ENCODE measurements at places on chromosomes 4 and X.

DNA sequence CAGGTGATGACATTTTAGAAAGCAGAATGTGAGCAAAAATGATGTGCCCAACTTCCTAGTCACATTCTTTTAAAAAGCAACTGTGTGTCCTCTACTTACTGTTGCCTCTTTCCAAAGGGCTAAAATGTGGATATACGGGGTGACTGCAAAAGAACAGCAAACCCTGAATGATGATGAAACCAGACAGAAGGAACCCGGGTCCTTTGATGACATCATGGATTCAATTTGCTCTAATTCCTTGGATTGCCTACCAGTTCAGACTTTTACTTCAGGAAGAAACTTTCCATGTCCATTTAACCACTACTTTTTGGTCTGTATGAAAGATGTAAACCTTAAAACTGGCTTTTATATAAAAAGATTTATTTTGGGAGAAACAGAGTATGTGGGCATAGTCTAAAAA, 190.9 kb upstream of the MAB21L2 start:
- DNase-seq, result no peak

GRCh38 chrX:154022108-154022507, 2.4 kb upstream of the IRAK1 start:
- DNase-seq, result no peak

- DNase-seq, result no peak
These were observed 123.5 kb upstream of the FAT4 start for GRCh38 chr4:125191232-125191631.

DNA sequence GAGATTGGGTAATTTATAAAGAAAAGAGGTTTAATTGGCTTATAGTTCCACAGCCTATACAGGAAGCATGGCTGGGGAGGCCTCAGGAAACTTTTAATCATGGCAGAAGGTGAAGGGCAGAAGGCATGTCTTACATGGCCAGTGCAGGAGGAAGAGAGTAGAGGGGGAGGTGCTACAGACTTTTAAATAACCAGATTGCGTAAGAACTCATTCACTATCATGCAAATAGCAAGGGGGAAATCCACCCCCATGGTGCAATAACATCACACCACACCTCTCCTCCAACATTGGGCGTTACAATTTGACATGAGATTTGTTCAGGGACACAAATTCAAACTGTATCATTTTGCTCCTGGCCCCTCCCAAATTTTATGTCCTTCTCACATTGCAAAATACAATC, 353.8 kb upstream of the PABPC5 start:
- DNase-seq, result no peak

GRCh38 chrX:78650906-78651437, 8.2 kb downstream of the RTL3 start:
- DNase-seq, result no peak

DNA sequence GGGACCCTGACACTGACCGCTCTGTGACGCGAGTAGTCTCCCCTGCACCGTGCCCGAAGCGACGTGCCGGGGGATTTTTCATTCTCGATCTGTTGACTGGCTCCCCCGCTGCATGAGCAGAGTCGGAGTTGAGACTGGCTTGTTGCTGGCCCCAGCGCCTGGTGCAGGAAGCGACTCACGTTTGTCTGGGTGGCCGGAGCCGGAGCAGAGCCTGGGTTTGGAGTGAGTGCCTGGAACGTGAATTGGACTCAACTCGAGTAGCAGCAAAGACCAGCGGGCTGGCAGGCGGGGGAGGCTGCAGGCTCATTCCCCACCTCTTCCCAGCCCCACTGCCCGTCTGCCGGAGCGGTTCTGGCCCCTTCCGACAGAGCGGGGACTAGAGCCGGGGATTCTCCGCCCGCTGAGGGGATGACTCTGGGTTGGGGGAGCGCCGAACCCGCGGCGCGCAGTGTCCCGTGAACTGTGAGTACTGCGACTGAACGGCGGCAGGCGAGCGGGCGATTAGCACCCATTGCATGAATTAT, 554 bp downstream of the PCDH7 start:
- DNase-seq, result no peak

GRCh38 chr4:122822466-122822865, 4.2 kb upstream of the FGF2 start:
- DNase-seq, result no peak

Data from CMK (cell line).